ENCODE measurements at places on chromosomes 2 and 18. TPM values are rescaled to one million over a fixed set of nuclear protein-coding genes. Genes with fewer than 3 reads are reported as not detected.

Gene PLB1
- total RNA-seq, result 0.39 TPM

DNA sequence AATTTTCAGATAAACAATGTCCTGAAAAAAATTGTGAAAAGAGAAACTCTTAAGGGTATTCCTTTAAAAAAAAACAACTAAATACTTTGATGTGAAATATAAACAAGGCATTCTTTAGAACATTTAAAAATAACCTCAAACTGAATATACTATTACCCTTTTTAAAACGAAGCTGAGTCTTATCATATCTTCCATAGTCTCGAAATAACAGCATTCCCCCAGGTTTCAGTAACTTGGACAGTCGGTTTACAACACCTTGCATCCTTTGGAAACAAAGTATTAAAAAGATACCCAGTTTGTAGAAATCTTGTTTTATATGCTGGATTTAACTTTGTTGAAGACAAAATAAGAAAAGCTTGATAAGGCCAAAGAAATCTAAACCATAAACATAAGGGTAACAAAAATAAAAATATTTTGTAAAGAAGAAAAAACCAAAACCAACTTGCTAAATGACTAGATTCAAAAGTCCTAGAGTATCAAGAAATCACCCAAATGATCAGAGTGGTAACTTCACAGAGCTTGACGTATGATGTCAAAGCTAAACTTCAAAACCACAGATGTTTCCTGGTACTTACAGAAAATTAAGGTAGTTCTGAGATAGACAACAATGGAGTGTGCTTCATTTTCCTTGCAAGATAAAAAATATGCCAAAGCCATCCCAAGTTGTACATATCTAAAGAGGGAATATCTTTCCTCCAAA lies 107.8 kb downstream of the METTL8 start:
- H3K4me3 ChIP-seq, result no peak overlapping the region
- no peak overlapping the region for H3K27ac ChIP-seq
- no peaks in the 10 kb centered on the region for H3K36me3 ChIP-seq
- peaks cover 17% of the 10 kb centered on the region for H3K4me1 ChIP-seq

DNA sequence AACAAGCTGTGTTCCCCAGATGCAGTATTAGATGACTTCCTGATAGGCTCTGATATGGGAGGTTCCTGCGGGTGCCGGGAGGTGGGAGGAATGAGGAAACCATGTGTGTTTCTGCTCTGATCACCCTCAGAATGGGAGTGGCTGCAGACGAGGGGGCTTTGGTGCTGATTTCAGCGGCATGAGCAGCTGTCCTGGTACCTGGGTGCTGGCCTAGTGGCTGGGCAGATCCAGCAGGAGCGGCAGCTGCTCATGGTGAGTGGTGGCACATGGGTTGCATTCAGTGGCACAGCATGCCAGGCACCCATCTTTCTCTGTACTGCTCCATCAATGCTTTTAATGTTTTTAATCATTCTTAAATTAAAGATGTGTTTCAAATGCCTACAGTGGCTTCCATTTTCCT lies 177.2 kb upstream of the NETO1 start:
- H3K4me3 ChIP-seq, result no peak overlapping the region
- no peaks in the 10 kb centered on the region for H3K27me3 ChIP-seq
- no peaks in the 10 kb centered on the region for H3K36me3 ChIP-seq
- H3K27ac ChIP-seq, result no peak overlapping the region
- H3K4me1 ChIP-seq, result no peaks in the 10 kb centered on the region

DNA sequence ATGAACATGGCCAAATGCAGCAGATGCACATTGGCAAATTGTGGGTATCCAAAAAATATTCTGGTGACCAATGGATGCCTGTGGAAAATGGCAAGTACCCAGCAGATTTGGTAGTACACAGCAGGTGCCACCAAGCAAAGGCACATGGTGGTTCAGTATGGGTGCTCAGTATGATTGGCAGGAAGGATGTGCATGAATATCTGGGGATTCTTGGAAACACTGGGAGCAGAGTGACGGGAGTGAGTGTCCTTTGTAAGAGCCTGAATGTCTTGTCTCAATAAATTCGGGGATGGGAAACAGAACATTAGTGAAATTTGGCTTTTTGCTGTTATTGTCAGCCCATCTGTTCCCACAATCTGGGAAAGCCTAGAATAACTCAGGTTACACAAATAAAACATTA lies 36.8 kb upstream of the ACADL start:
- no peaks in the 10 kb centered on the region for H3K36me3 ChIP-seq
- no peak overlapping the region for H3K27ac ChIP-seq
- no peak overlapping the region for H3K4me3 ChIP-seq

- no peak for DNase-seq
- H3K4me3 ChIP-seq, result no peak overlapping the region
- H3K4me1 ChIP-seq, result no peaks in the 10 kb centered on the region
- H3K36me3 ChIP-seq, result peaks cover 23% of the 10 kb centered on the region
- H3K27ac ChIP-seq, result no peak overlapping the region
Observed at GRCh38 chr2:182754231-182754630, 38.2 kb downstream of the DNAJC10 start.

DNA sequence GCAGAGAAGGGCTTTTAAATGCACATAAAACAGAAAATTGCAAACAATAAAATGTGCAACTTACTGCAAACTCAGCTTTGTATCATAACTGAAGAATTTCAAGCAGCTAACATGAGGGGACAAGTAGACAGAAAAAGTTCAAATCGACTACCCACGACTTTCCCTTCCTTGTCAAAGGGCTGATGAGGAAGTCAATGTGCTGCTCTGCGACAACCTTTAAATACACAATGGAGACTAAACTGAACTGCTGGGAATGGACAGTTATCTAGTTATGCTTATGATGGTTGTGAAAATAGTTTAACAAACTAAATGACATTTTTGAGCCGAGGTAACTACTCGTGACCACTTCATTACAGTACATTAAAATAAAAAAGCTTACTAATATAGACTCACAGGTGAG lies 84.1 kb downstream of the INO80D start:
- peaks cover 30% of the 10 kb centered on the region for H3K36me3 ChIP-seq
- DNase-seq, result no peak
- no peaks in the 10 kb centered on the region for H3K4me1 ChIP-seq
- H3K27ac ChIP-seq, result no peak overlapping the region
- no peaks in the 10 kb centered on the region for H3K27me3 ChIP-seq

DNA sequence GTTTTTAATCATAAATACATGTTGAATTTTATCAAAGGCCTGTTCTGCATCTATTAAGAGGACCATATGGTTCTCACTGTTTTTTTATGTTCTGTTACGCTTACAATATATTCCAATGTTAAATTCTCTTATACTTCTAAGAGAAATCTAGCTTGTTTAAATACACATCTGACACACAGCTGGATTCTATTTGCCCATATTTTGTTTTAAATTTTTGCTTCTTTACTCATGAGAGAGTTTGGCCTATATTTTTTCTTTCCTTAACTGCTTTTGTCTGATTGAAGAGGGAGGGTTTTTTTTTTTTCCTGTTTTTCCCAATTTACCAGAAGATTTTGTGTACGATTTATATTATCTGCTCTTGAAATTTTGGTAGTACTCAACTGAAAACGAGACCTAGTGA lies 34.9 kb downstream of the RNF144A start:
- no peak overlapping the region for H3K4me3 ChIP-seq
- no peak for DNase-seq
- no peaks in the 10 kb centered on the region for H3K27me3 ChIP-seq
- H3K27ac ChIP-seq, result no peak overlapping the region
- no peaks in the 10 kb centered on the region for H3K4me1 ChIP-seq
- H3K36me3 ChIP-seq, result no peaks in the 10 kb centered on the region

- H3K4me3 ChIP-seq, result no peak overlapping the region
- no peaks in the 10 kb centered on the region for H3K27me3 ChIP-seq
- no peak for DNase-seq
Observed at GRCh38 chr2:111716905-111717775, 166.9 kb downstream of the ANAPC1 start.
